ENCODE measurements at places on chromosomes 1 and 21.

GRCh38 chr21:29064850-29065481, 8.5 kb downstream of the CCT8 start:
- DNase-seq: no peak

- DNase-seq: no peak
Measured at GRCh38 chr1:157114183-157115121, 14.8 kb upstream of the ETV3L start.

- DNase-seq: peak; percentile 46
Measured at GRCh38 chr1:109659145-109659544, 3.2 kb downstream of the GSTM4 start.

DNA sequence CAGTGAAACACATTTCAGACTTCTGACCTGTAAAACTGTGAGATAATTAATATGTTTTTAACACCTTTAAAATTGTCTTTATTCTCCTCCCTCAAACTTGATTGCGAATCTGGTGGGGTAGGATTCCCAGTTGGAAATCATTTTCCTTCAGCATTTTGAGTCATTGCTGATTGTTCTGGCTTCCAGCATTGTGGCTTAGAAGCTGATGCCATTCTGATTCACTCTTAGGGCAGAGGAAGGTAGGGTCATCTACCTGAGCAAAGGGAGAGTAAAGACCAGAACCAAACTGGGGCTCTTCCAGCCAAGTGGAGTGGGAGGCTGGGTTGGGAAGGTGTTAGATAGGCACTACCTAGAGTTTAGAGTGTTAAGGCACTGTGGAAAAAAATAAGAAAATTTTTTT, 61.2 kb downstream of the MPZL1 start:
- no peak for DNase-seq

GRCh38 chr1:23013657-23014056, 2.0 kb downstream of the TEX46 start:
- DNase-seq: peak; percentile 19

DNA sequence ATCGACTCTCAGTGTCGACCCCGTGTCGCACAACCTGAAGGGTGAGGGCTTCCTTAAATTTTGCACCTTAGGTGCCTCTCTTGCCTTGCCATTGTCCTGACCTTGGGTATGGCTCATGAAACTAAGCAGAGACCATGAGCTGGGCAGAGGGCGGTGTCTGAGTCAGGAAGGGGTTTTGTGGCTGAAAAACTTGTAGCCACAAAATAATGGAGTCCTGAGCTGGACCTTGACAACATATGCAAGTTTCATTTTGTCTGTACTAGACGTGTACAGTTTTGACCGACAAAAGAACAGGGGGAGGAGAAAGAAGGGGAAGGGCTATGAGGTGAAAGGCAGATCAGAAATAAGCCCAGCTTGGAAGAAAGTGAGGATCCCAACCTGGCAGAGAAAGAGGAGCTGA, 8.3 kb upstream of the RUNX1 start:
- no peak for DNase-seq

DNA sequence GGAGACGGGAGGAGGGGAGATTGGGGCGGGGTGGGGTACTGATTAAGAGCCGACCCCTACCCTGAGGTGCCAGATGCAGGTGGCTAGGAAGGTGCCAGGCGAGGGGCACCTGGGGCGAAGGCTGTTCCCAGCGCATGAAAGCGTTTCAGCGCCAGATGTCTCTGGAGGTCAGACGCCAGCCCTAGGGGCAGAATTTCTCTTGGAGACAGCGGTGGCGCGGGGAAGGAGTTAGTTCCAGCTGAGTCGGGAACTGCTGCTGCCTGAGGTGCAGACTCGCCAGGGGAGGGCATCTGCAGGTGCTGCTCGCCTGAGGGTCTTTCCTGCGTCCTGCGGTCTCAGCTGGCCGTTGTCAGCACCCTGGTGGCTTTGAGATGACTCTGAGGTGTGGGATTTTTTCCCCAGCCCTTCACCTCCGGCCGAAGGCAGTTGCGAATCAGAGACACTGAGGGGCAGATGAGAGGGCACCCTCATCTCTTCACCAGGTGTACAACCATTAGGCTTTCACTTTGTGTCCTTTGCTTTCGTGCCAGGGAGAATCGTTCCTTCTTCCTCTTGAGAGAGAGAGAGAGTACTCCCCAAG, 539 bp downstream of the CGN start:
- peak; percentile 68 for DNase-seq

DNA sequence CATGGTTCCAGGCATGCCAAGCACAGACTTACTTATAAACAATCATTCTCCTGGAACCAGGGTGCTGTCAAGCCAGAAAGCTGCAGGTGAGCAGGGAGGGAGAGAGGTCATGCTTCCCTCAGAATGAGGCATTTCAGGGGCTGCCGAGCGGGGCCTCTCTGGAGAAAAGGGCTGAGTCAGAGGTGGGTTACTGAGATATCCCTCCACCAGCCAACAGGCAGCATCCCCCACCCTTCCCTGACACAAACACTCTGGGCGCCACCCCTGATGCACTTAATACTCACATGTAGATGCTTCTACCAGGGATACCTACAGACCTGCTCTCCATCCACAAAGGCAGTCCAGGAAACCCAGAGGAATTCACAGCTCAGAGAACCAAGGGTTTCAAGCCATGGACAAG, 13.1 kb downstream of the STK40 start:
- DNase-seq: no peak

DNA sequence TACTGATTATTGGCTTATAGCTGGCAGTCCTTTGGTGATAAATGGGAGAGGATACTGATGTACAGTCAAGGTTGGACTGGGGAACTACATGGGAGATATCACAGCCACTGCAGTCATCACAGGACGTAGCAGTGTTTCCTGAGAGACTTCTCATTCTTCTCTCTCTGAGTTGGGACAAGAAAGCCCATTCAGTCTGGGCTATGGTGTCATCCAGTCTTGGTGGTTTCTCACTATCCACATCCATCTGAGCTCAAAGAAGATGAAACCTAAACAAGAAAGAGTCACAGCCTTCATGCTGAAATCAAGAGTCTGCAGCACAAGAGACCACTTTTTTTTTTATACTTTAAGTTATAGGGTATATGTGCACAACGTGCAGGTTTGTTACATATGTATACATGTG, 12.8 kb upstream of the CD53 start:
- no peak for DNase-seq

DNA sequence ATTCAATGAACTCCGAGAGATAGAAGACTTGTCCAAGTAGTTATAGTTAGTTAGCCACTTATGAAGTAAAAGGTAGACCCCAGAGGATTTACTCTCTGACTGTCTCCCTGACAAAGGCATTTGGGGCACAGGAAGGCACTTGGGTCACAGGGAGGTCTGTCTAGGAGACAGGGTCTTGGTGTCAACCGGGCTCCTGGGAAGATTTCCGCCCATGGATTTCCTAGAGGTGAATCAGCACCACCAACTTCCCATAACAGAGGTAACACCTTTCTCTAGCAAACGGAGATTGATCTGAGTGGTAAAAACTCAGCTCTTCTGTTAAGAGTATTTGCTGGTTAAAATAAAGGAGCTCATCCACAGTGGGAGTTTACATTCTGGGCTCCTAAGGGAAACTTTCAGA, 16.4 kb downstream of the CCN1 start:
- no peak for DNase-seq

DNA sequence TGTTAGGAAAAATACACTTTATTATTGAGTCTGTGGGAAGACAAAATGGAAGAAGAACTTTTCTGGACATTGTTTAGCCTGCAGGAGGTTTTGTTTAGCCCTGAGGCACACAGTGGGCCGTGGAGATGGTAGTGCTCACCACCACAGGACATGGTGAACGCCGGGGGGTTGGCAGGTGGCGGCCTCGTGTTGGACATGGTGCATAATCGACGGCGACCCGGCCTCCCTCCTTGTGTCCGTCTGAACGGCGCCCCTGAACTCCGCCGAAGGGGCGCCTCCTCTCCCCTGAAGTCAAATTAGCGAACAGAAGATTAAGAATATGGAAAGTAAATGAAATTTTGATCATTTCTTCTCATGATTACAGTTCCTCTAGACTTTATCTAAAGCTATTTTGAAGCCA, 126.4 kb downstream of the PCBP3 start:
- DNase-seq: no peak

- DNase-seq: no peak
Measured at GRCh38 chr21:15285556-15285955, 220.8 kb upstream of the NRIP1 start.

- peak; percentile 77 for DNase-seq
Measured at GRCh38 chr1:8357329-8358101, 39.6 kb downstream of the SLC45A1 start.

DNA sequence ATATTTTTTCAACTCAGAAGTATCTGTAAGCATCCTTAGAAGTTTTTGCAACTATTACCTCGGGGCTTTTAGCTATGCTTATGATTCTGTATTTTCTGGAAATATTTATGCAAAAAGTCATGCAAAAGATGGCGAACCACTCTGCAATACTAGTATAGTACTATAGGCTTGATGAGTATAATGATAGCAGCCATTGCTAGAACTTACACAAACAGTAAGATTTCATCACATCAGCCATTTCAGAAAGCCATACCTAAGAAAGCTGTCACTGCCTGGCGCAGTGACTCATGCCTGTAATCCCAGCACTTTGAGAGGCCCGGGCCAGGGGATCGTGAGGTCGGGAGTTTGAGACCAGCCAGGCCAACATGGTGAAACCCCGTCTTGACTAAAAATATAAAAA, 227.1 kb downstream of the LRRC7 start:
- DNase-seq: no peak

GRCh38 chr1:229980009-229980408, 87.0 kb upstream of the GALNT2 start:
- DNase-seq: no peak

DNA sequence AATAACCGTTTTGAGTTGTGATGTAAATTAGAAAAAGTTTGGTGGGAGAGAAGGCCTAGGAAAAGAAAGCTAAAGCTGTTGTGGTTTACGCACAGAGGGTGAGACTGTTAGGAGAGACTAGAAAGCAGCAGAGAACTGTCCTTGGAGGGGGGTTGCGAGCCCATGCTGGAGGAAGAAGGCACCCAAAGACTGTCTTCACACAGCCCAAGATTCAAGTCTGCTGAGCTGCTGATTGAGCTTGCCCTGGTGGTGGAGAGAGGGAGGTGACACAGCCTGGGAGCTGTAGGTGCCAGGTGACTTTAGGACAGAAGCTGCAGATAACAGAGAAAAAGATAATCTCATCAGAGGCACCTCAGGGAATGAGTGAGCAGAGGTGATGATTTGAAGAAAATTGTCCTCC, 18.3 kb upstream of the TLR5 start:
- DNase-seq: no peak

DNA sequence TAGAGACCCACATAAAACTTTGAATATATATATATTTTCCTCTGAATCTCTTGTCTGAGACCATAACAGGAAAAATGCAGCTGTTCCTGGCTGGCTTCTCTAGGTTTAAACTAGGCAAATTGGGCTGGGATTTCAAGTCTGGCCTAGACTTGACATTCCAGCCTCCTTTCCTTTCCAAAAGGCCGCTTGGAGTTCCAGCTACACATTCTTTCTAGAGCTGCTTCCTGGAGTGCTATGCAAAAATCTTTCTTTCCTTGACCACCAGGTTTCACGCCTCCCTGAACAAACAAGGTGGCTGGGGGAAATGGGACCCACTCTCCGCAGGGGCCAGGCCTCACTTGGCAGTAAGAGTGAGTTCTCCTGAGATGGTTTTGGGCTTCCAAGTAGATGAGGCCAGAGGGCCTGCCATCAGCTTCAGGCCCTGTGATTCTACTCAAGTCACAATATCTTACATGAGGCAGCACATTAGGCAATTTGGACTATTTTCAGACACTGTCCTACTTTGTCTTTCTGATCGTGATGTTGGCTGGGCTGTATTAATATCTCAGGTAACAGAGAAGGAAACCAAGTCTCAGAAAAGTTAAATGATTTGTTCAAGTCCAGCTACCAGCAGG, 102.4 kb downstream of the FAM78B start:
- DNase-seq: no peak

GRCh38 chr21:33708874-33709273, 66.6 kb downstream of the ITSN1 start:
- no peak for DNase-seq
